Astrocyte (in vitro differentiated cells and primary cell): ENCODE measurements at places on chromosomes 1 and 21.

GRCh38 chr1:147177611-147178380 is 5.5 kb upstream of the PRKAB2 start:
- no peak overlapping the region for H3K27ac ChIP-seq
- no peaks in the 10 kb centered on the region for H3K27me3 ChIP-seq
- peaks cover 11% of the 10 kb centered on the region for H3K4me1 ChIP-seq
- DNase-seq: peak; percentile 48

GRCh38 chr1:26203642-26204318 is 13.4 kb downstream of the CATSPER4 start:
- peaks cover 2% of the 10 kb centered on the region for H3K4me1 ChIP-seq
- H3K27me3 ChIP-seq: peaks cover 13% of the 10 kb centered on the region
- no peaks in the 10 kb centered on the region for H3K36me3 ChIP-seq
- no peak for DNase-seq
- no peak overlapping the region for H3K4me3 ChIP-seq
- H3K27ac ChIP-seq: no peak overlapping the region

DNA sequence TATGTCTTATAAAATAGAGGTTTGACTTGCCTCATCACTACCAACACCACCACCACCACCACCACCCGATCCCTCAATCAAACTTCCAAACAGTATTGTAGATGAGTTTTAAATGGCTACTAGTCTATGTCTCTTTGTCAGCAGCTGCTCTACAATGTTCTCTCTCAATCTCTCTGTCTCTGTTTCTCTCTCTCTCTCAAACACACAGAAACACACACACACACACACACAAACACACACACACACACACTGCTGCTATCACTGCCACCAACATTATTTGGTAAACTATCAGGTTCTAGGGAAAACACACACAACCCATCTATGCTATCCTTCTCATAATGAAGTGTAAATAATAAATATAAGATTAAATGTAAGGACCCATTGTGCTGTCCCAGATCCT is 2.4 kb downstream of the TNFSF4 start:
- no peak for DNase-seq
- H3K4me1 ChIP-seq: peaks cover 24% of the 10 kb centered on the region
- no peak overlapping the region for H3K4me3 ChIP-seq
- H3K27ac ChIP-seq: no peak overlapping the region
- H3K27me3 ChIP-seq: no peaks in the 10 kb centered on the region

- no peaks in the 10 kb centered on the region for H3K36me3 ChIP-seq
- no peak for DNase-seq
- H3K27ac ChIP-seq: no peak overlapping the region
- H3K27me3 ChIP-seq: no peaks in the 10 kb centered on the region
- no peaks in the 10 kb centered on the region for H3K4me1 ChIP-seq
- no peak overlapping the region for H3K4me3 ChIP-seq
Measured at GRCh38 chr1:182249201-182249676, 142.4 kb downstream of the GLUL start.

- no peaks in the 10 kb centered on the region for H3K27me3 ChIP-seq
- H3K4me3 ChIP-seq: no peak overlapping the region
- peaks cover 9% of the 10 kb centered on the region for H3K4me1 ChIP-seq
- H3K36me3 ChIP-seq: peaks cover 25% of the 10 kb centered on the region
- no peak for DNase-seq
Measured at GRCh38 chr1:31632649-31633048, 12.0 kb downstream of the PEF1 start.

DNA sequence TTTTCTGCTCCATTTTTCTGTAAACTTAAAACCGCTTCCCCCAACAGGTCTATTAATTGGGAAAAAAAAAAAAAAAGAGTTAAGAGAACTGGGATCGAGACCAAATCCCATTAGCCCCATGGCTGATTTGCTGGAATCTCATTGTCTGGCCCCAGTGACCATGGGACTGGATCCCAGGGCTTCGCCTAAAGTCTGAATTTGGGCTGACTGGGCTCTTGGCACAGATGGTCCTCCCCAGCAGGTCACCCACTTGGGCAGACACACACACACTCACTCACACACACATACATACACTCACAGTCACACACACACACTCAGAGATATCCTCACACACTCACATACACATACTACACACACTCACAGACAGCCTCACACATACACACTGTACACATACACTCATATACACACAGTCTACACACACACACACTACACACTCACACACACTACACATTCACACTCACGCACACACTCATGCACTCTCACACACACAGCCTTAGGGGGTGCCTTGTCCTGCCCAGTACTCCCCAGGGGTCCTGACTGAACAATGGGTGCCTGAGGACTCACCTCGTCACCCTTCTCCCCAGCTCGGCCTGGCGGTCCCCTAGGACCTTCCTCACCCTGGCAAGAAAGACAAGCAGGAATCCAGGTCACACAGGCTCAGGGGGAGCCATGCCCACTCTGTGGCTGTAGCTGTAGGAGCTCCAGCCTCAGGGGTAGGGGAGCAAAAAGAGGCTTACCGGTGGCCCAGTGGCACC is 7.5 kb downstream of the COL9A2 start:
- H3K27ac ChIP-seq: no peak overlapping the region
- no peaks in the 10 kb centered on the region for H3K36me3 ChIP-seq
- peak; percentile 76 for DNase-seq
- H3K4me3 ChIP-seq: no peak overlapping the region
- no peaks in the 10 kb centered on the region for H3K27me3 ChIP-seq
